GM23338 (cell line): ENCODE measurements at places on chromosomes 13 and 19.

DNA sequence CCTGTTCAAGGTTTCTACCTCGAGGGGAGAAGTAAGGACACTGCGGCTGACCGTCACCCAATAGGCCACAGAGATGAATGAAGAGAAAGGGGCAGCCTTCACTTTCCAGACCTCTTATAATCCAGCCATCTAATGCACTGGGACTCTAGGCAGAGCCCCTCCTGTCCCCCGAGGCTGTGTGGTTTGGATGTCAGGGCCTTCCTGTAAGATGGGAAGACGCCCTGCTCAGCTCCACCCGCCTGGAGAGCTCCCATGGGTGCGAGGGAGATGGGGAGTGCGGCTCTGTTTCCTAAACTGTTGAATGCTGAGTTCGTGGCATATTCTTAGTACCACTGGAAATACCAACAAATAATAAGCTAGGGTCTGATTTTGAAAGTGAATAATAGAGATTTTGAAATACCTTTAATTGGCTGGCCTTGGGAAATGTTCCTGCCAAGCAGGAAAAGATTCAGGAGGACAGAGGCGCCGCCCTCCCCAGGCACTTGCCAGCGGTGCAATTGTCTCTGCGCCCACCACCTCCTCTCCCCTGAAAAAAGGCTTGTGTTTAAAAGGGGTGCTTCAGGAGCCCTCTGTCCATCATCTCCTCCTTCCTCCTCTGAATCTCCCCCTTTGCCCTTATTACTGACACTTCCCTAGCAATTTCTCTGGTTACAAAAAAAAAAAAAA lies 85.4 kb upstream of the GPR183 start:
- DNase-seq, result no peak

DNA sequence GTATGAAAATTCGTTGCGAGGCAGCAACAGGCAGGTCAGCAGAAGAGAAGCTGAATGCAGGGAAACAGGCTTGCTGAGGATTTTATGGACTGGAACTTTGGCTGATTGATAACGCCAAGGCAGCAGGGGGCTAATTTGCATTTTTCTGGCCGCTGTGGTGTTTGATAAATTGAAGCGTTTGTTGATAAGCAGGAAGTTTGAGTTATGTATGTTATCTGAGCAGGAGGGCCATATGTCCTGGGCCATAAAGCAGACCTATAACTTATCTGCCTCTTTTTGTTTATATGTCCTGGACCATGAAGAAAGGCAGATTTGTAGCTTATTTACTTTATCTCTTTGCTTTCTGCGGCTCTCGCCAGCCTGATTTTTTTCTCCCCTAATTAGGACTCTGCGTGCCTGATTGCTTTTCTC lies 65.9 kb downstream of the ZNF627 start:
- DNase-seq, result no peak

DNA sequence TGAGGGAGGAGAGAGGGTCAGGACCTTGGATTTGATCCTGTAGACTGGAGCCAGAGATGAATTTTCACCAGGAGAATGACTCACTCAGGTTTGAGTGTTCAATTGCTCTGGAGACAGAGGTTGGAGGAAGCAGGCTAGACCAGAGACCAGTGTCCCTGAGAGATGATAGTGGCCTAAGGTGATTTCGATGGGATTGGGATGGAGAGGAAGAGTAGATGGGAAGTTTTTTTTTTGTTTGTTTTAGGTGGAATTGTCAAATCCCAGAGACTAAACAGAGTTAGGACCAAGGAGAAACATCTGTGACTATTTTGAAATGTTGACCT lies 2.3 kb downstream of the CEBPG start:
- no peak for DNase-seq

DNA sequence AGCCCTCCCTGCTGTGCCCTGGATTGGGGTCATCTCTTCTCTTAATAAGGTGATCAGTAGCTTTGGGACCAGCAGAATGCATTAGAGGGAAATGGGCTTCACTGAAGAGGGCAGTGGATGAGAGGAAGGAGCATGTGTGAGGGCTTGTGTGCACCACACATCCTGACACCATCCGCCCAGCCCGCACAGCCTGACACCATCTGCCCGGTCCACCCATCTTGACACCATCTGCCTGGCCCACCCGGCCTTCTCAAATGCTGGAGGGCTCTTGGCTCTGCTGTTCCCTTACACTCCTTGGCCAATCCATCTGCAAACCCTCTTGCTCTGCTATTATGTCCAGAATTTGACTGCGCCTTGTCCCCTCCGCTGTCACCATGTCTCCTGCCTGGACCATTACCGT lies 41.8 kb downstream of the BICRA start:
- DNase-seq, result no peak

- DNase-seq, result no peak
These were observed 7.1 kb downstream of the CABP5 start for GRCh38 chr19:48036765-48037164.

DNA sequence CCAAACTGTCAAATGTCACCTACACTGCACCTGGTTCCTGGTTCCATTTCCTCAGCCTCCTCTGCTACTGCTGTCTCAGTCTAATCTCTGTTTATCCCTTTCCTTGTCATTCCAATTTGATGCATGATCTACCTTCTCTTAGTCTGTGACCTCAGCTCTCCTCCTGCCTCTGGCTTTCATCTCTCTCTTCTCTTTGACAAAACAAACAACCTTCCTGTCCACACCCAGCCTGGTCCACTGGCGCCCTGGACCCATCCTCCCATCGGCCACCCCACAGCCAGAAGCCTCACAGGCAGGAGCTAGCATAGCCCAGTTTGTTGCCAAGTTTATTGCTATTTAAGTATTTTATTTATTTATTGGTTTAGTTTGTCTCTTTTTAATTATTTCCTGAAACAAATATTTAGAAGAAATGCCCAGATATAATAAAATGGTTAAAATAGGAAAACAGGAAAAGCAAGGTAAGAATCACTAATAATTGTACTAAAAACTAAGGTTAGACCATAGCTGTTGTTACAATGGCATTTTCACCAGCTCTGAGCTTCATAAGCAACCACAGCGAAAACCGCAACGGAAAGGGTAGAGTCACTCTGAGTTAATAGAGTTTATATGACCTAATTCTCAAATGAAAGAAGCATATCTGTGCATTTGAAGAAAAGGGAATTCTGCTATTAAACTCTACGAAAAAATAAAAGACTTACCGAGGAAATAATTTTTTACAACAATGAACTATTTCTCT lies 68.6 kb downstream of the EFNB2 start:
- no peak for DNase-seq

- DNase-seq, result no peak
These were observed 133.5 kb upstream of the UFM1 start for GRCh38 chr13:38216181-38216580.
